ENCODE measurements at places on chromosomes 4 and X.

- DNase-seq = no peak
These were observed 43.2 kb upstream of the TMSB15B start for GRCh38 chrX:103919270-103919637.

- no peak for DNase-seq
These were observed 82.2 kb downstream of the STOX2 start for GRCh38 chr4:183986971-183987946.

GRCh38 chr4:181971411-181971810 is 271.8 kb upstream of the TENM3 start:
- DNase-seq = no peak

DNA sequence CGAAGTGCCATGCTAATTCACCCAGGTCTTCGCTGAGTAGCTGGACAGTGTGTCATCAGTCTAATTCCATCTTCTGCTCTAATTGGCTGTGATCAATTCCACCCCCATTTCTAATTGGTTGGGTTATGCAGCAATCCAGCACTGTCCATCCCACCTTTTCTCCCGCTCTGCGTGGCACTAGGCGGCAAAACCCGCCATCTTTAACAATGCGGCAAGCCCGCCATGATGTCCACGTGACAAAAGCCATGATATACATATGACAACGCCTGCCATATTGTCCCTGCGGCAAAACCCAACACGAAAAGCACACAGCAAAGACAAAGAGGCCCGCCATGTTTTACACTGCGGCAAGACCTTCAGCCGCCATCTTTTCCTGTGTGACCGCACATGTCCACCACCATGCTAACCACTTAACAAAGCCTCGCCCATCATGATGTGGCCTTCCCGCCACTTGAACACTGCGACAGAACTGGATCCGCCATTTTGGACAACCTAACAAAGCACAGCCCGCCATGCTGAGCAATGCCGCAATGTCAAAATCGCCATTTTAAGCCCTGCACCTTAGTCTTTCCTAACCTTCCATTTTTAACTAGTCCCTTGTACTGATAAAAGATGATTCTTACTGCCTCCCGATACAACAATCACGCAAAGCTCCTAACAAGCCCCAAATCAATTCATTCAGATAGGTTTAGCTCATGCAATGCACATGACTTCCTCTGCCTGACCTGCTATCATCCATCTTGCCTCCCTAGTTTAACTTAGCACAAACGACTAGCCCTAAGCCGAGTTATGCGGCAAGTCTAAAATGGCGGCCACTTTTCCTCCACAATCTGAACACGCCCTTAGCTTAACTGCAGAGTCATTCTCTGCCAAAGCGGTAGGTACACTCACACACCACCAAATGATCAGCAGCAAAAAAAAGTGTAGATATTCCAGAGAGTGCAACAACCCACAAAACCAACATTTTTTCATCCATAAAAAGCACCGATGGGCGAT is 288.3 kb downstream of the CHIC1 start:
- DNase-seq = no peak

DNA sequence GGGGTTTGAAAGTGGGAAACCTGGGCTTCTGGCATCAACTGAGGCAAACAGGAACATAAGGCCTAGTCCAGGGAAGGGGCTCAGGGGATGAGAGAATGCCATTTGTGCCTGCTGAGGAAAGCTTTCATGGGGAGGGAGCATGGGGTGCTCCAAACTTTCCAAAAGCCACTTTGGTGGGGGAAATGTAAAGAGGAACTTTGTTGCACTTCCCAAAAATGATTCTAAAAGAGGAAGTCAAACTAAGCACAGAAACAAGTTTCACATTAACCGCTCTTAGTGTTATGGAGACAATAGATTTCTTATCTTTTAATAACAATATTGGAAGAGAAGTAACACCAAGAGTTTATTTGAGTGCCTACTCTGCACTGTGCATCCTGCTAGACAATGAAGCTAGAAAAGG is 32.3 kb downstream of the GAB3 start:
- peak; percentile 24 for DNase-seq

DNA sequence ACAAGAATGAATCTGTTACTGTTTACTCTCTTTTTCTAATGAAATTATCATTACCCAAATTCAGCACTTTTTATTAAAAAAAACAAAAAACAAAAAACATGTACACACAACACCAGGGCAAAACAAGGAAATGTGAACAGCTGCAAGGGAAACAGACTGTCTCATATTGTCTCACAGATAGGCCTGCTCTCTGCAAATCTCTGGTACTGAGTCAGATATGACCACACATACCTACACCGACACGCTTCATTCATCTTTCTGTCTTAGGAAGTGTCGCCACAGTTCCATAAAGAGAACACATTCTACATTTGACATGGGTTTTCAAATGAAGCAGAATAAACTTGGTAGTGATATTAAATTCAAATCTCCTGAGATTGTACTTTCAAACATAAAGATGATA is 92.2 kb upstream of the GPR34 start:
- no peak for DNase-seq

DNA sequence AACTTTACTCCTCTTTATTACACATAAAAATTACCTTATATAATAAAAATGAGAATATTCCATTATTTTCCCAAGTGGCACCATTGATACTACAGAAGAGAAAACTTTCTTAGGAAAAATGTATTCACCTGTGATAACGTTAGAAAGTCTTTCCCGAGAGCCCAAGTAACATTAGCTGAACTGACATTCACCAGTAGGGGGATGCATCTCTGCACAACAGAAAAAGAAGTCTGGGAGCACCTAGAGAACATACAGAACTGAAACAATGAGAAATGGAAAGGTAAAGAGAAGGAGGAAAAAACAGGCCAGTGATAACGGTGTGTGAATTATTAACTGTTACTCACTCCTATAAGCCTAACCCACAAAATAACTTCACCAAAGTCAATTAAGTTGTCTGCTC is 423.3 kb downstream of the CENPC start:
- no peak for DNase-seq

Measured in SIG-M5 (cell line).